ENCODE measurements at places on chromosomes 3 and 15.

DNA sequence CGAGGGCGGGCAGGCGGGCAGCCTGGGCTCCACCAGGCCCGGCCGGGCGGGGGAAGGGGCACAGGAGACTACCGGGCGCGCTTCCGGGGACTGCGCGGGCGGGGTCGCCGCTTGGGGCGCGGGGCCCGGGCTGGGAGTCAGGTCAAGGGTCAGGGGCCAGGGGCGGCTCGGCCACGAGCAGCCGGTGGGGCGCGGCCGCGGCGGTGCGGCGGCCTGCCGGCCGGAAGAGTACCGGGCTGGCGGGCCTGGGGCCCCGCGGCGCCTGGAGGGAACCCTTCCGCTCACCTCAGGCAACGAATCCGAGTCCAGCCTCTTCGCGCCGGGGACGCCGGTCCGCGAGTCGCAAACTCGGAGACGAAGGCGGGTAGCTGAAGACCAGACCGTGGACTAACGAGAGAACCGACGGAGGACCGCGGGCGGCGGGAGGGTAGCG is 225 bp downstream of the RHOA start:
- DNase-seq = peak; percentile 70

DNA sequence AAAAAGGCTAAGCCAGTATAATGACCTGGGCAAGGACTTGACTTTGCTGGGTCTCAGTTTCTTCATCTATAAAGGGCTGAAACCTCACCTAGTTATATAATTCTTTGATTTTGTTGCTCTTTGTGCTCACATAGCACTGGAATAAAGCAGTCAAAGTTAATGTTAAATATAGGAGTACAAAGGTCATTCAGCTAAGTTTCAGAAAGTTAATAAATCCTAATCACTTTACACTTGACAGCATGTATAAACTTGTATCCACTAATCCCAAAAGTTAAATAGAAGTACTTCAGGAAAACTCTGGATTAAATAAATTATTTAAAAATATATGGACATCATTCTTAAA is 33.9 kb downstream of the PLCL2 start:
- no peak for DNase-seq

DNA sequence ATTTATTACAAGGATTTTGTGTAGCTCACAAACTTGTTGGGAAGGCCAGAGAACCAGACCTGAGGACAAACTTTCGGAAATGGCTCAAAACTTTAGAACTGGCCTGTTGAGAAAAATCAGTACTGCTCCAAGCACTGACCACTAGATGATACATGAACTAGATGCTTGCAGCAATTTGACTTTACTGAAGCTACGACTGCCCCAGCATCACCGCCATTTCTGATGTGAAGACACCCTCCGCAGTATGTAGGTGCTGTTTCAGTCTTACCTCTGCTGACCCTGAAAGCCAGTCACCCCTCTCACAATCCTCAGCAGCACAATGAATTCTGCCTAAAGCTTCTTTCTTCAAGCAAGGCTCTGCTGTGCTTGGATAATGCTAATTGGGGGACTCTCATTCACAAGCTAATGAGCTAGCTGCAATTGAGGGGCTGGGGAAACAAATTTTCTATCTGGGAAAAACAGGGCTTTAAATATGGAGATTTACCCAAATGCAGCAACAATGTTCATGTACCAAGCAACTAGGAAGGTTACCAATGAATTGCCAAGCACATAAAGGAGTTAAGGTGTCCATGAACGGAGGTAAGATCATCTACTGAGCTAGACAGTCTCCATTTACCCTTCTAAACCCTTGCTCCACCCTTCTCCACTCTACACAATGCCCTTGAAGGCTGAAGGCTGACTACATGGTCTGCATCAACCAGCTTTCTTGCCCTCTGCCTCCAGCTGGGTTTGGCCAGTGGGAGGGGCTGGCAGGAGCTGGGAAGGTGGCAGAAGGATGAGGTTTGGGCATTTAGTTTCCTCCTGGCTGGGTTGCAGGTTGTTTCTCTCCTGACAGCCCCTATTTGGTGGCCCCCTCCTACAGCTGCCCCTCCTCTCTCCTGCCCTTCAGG is 53.2 kb upstream of the FSTL1 start:
- DNase-seq = no peak

DNA sequence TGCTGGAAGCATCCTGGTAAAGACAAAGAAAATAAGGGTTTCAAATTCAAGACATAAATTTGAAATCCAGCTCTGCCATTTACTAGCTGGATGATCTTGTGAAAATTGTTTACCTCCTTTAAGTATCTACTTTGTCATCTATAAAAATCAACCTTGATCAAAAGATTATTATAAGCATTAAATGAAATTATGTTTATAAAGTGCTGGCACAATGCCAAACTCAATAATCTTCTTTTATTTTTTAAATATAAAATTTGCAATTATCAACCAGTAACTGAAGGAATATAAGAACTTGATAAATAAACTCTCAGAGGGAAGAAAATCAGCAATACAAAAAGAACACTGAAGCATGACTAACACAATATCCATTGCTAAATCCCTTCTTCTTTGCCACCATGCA is 25.8 kb downstream of the C3orf33 start:
- DNase-seq = no peak

DNA sequence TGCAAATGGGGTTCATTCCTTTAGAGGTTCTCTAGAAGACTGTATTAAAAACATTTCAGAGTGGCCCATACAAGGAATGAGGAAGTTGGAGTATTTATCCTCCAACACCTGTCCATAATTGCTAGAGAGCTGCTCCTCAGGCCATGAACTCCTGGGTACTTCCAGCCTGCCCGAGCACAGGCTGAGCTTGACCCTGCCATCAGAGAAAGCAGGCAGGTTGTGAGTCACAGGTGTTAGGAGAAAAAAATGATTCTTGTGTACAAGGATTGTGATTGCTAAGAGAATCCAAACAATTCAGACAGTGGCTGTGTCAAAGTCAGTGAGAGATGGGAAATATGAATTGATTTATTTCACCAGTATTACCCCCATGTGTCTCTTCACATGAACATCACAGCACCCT is 156.8 kb upstream of the GADL1 start:
- no peak for DNase-seq

GRCh38 chr3:127689266-127689860 is 16.6 kb downstream of the ABTB1 start:
- DNase-seq = no peak

- DNase-seq = no peak
Measured at GRCh38 chr3:176430244-176431037, 766.8 kb downstream of the TBL1XR1 start.

GRCh38 chr3:146425341-146425740 is 44.0 kb downstream of the PLSCR2 start:
- no peak for DNase-seq

GRCh38 chr3:69872783-69873378 is 126.7 kb upstream of the SAMMSON start:
- no peak for DNase-seq

GRCh38 chr3:147089286-147089685 is 317.1 kb downstream of the ZIC4 start:
- no peak for DNase-seq

- DNase-seq = peak; percentile 72
Measured at GRCh38 chr15:98865397-98866339, 141.9 kb downstream of the PGPEP1L start.

- no peak for DNase-seq
Measured at GRCh38 chr15:90596943-90597342, 67.2 kb downstream of the CRTC3 start.

- no peak for DNase-seq
Measured at GRCh38 chr3:190036631-190037030, 84.1 kb downstream of the P3H2 start.

- DNase-seq = no peak
Measured at GRCh38 chr3:175248832-175249231, 389.7 kb downstream of the NAALADL2 start.

DNA sequence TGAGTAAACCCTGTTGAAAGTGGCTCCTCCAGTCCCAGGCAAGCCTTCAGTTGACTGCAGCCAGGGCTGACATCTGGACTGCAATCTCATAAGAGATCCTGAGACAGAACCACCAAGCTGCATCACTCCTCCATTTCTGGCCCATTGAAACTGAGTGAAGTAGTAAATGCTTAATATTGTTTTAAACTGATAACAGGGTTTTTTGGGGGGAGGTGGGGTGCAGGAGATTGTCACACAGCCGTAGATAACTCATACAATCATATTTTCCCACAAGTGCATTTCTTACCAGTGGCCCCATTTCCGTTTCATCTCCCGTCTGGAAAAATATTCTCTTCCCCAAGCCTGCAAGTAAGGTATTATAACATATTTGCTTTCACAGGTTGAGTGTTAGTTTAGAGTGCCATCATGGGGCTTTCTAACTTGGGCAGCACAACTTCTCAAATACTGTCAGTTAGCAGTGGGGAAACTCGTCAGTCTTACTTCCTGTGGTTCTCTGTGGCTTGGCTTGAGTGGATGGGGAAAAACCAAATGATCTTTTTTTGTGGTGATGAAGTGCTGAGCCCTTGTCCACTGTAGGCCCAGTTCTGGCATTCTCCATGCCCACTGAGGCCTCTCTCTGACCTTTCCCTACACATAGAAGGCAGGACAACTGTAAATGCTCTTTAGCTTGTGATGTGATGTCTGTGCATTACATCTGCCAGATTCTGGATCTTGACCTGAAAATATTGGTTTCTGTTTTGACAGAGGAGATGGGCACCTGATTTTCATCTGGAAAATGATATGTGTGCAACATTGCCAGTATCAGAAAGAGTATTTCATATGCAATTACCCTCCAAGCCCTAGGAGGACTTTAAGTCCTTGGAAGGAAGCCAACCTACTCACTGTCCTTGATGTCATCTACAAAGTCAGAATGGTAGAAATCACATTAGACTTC is 90.1 kb upstream of the BHLHE40 start:
- DNase-seq = peak; percentile 73

- DNase-seq = no peak
Measured at GRCh38 chr3:9198899-9199335, 50.5 kb downstream of the SRGAP3 start.

DNA sequence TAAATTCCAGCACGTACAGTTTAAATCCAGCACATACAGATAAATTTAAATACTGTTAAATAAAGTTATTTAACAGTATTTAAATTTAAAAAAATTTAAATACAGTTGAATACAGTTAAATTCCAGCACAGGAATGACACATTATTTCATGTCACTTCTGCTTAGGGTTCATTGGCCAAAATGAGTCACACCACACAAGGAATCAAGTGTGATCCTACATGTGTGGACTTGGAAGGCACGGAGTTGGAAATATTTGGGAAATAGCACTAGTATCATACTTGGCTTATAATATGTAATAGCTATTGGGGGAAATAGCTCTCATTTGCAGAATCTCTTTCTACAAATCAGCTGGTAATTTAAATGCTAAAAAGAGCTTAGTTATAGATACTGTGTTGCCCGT is 10.6 kb downstream of the RAB7A start:
- DNase-seq = no peak

DNA sequence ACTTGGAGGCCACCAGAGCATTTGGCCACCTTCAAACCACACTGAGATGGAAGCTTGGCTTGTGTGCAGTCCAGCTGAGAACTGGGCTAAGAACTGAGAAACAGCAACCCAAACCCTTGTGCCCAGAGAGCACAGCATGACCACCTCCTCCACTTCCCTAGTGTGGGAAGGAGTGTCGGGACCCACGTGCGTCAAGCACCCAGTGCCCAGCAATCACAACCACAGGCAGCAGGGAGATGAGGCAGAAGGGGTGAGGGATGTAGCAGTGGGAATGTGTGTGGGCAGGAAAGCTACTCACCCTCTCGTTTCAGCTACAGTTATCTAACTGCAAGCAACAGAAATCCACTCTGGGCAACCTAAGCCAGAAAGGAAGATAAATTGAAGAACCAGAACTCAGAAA is 25.0 kb upstream of the RFTN1 start:
- DNase-seq = no peak

GRCh38 chr3:72353236-72354128 is 494.8 kb downstream of the SHQ1 start:
- no peak for DNase-seq

DNA sequence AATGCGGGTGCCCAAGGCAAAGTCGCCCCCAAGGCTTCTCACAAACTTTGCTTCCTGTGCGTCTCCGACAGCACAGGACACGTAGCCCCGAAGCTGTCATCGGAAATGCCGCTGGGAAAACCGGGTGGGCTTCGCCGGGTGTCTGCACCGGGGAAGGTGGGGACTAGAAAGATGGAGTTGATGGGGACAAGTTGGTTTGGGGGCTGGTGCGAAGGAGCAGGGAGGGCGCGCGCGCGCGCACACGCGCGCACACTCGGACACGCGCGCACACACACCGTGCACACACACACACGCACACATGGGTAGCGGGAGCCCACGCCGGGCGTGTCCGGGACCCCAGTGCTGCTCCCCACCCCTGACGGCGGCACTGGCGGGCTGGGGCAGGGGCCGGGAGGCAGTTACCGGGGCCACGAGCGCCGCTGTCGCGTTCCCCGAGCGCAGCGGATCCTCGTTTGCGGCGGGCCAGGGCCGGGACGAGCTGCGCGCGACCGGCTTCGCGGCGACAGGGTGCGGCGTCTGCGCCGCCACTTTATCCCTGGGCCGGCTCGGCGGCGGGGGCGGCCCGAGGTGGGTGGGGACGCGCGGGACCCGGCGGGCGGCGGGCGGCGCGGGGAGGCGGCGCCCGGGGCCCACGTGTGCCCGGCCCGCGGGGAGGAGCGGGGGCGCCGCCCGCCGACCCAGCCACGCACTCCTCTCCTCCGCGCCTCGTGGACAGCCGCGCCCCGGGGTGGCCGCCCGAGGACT is 539 bp upstream of the MGLL start:
- peak; percentile 18 for DNase-seq

- no peak for DNase-seq
Measured at GRCh38 chr15:64970698-64971097, 19.0 kb downstream of the SPG21 start.

DNA sequence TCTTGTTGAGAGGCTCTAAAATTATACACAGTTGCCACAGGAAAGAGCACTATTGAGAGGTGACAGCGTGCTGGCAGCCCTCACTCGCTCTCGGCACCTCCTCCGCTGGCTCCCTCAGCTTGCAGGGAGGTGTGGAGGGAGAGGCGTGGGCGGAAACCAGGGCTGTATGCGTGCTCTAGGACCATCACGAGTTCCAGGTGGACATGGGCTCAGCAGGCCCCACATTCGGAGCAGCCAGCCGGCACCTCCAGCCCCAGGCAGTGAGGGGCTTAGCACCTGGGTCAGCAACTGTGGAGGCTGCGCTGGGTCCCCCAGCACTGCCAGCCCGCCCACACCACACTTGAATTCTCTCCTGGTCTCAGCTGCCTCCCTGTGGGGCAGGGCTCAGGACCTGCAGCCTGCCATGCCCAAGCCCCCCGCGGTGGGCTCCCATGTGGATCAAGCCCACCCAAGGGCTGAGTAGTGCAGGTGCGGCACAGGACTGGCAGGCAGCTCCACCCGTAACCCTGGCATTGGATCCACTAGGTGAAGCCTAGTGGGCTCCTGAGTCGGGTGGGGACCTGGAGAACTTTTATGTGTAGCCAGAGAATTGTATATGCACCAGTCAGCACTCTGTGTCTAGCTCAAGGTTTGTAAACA is 460.6 kb upstream of the ALCAM start:
- DNase-seq = no peak

- DNase-seq = no peak
Measured at GRCh38 chr15:79311901-79312553, 1.1 kb downstream of the TMED3 start.

GRCh38 chr3:10352146-10352911 is 31.4 kb upstream of the SEC13 start:
- no peak for DNase-seq
